ENCODE measurements at places on chromosomes 7 and 10.

DNA sequence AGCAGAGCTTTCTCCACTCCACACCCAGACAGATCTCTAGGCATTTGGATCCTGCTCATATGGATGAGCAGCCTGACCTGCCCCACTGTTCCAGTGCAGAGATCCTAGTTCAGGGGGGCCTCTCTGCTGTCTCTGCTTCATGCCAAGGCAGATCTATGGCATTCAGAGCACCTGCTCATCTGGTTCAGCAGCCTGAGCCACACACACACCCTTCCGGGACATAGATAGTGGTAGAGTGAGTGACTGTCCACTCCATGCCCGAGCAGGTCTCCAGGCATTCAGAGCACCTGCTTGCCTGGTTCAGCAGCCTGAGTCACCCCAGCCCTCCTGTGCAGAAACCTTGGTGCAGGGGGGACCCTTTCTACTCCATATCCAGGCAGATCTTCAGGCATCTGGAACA, 54.3 kb upstream of the ZNF800 start:
- peak; percentile 61 for DNase-seq

DNA sequence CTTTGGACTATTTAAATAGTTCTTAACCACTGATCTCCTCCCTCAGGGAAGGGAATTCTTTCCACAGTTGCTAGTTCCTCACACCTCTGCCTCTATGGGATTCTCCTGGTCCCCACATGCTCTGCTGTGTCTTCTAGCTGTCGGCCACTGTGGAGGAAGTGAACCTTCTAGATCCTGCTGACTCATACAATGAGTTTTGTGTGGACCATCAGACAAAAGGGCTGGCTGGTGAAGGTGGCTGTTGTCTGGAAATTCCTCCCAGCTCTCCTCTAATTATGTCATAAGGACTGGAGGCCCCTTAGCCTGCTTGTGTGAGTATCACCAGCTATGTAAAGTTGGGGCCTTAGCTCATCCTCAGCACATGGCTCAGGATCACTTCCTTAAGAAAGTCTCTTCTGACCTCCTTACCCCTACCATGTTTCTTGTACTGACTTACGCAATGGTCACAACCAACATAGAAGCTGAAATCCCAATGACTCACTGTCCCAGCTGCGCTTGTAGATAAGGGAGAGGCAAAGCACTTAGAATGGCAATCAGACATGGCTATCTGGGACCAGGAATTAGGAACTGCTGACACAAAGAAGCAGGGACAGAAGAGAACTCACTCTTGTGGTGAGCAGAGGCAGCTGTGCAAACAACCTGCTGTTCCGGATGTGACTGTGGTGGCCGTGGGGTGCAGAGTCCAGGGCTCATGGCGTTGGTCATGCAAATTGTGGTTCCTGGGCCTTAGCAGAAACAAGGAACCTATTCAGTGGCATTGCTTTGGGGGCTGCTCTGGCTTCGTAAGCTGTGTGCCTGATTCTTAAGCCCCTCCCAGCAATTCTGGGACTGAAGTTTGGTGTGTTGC, 2.5 kb upstream of the MACC1 start:
- peak; percentile 91 for DNase-seq

DNA sequence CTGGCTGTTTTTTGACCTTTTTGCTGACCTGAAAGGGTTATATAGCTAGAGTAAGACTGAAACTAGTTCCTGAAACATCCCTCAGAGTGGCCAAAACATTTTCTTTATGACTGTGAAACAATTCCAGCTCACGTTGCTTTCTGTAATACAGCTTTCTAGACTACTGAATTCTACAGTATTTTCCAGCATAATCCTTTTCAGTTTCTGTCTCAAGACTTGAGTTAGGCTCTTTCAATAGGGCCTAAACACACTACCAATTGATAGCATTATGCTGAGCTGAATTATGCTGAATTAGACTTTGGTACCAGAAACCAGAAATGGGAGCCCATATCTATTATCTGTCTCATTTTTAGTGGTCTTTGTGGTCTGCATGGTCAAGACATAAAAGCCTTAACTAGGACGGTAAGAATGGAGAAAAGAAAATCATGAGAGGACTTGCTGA, 72.6 kb downstream of the EPDR1 start:
- no peak for DNase-seq

- DNase-seq = no peak
Measured at GRCh38 chr7:151927011-151927410, 29.2 kb upstream of the GALNTL5 start.

- DNase-seq = peak; percentile 74
Measured at GRCh38 chr7:46559194-46559832, 638.2 kb upstream of the IGFBP3 start.

- peak; percentile 58 for DNase-seq
Measured at GRCh38 chr7:133704453-133704852, 422.7 kb upstream of the LRGUK start.

DNA sequence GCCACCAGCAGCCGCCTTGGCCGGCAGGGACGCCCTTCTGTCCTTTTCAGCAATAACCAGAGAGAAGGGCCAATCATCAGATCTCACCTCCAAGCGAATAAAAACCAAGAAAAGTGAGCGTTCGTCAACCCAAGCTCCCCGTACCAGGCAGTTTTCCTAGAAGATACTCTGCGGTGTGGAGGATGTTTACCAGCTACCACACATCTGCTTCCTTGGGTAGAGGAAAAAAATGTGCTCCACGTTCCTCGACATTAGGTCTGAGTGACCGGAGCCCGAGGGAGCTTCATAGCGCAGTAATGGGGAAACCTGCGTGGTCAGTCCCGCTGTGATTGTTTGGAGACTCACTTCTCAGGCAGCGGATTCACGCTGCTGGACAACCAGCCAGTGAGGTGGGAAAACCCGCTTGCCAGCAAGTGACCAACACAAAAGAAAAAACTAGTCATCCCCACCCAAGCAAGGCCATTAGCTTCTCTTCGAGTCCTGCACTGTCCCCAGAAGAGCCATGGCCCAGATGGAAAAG, 73.0 kb downstream of the ZRANB1 start:
- DNase-seq = no peak

DNA sequence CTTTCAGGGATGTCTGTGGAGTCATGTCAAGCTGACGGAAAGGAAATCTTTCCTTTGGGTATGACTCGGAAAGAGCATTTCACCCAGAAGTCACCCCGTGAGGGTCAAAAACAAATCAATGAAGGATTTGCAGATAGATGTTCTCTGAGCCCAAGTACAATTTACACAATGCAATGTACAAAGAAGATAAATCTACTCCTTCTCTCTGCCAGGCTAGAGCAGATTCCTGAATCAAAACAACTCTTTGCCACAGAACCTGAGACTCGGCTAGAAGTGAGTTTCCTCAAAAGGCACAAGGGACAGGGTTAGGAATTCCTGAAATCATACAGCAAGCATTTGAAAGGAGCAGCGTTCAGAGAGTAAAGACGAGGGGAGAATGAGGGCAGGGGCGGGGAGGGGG, 34.0 kb upstream of the CALN1 start:
- DNase-seq = no peak

GRCh38 chr7:71627651-71628050, 495.7 kb downstream of the GALNT17 start:
- no peak for DNase-seq

DNA sequence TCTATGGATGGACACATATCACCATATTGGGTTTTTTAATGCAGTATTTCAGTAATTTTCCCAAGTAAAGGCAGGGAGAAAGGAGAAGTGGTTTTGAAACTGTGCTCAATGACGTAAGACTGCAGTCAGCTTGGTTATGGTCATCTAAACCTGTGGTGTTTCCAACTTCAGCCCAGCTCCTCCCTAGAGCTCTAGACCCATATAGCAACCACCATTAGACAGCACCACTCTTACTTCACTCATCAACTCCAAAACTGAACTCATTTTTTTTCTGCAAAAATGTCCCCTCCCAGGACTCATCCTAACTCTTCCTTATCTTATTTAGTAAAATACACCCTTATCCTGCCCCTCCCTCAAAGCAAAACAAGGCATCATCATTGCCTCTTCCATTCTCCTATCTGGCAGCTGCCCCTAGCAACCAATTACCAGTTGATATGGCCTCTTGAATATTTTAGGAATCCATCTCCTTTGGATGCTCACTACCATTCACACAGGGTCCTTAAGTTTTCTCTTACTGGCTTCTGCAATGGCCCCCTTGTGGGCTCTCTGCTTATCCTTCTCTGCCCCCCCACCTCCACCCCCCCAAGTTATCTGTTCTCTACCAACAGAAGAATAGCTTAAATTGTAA, 1.5 kb upstream of the RALA start:
- no peak for DNase-seq

DNA sequence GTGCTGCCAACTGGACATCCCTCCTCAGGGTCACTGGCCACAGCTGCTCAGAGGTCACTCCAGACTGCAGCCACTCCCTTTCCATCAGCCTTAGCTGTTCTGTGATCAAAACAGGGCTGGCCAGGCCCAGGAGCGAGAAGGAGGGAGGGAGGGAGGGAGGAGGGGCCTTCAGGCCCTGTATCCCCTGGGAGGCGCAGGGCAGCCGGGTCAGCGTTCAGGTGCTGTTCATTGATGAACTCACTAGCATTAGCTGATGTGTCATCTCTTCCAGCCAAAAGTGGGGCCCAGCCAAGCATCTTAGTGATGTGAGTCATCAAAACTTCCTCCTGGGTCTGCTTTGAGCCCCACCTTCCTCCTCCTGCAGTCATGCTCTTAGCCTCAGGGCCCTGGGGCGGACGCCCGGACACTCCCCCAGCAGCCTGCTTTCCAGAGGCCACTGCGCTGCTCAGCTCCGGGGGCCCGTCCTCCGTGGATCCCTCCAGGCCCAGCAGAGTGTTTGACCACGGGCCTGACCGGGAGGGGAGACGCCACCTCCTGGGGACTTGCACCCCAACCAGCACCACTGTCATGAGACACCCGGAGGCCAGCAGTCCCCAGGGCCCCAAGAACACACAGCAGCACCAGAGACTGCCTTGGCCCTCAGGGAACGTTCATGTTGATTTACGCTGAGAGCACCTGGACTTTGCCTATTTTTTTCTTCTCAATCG, 149.2 kb downstream of the PRKAG2 start:
- peak; percentile 97 for DNase-seq

DNA sequence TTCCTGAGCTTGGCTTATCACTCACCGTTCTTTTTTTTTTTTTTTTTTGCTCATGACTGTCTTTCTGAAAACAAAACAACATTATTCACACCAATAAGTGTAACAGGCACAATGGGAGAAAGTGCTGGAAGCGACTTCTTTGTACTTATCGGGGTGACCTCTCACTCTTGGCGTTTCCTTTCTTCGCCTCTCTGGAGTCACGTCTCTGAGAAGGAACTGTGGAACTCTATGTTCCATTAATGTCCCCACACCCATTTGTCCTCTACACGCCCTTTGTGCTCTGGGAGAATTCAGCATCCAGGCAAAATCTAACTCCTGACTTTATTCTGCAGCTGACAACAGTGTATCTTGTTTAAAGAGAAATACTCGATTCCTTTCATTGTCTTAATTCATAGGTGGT, 70.8 kb upstream of the FAM204A start:
- DNase-seq = no peak

DNA sequence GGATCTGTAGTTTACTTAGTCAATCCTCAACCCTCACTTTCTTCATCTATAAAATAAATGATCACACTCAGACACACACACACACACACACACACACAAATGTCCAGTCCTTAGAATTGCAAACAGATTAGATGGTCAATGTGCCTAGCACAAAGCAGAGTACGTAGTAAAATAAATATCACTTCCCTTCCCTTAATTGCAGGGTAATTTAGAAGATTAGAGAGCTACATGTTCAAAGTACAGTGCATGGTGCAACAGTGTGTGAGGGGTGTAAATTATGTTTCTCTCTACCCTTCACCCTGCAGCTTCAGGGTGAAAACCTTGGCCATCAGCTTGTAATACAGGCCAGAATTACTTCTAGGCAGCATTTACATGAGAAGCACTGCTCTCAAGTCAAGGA, 187.0 kb upstream of the GHITM start:
- no peak for DNase-seq

DNA sequence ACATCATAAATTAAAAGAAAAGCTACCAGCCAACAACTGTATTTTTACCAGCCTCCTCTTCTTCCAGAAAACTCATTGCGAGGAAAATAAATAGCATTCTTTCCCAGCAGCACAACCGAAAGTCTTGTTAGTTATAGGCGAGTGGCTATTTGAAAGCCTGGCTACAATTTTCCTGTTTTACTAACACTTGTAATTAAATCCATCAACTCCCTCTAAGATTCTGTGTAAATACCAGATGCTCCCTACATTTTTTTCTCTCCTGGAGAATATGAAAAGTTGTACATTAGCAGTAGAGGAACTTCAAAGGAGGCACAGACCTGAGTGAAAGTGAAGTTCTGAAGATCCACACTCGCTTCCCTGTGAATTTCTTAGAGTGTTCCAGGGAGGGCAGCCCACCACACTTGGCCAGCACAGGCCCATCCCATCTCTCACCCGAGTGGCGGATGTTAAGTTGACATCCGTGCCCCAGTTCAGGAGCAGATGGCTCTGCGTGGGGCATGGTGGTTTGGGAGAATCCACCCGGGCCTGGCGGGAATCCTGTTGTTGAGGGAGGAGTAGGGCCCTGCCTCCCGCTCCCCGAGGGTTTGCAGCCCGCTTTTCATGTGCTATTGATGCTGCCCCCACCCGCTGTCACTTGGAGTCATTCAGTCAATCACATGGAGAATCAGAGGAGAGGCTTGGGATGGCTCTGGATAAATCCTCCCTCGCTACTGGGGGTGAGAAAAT, 451.0 kb upstream of the GALNT17 start:
- no peak for DNase-seq

DNA sequence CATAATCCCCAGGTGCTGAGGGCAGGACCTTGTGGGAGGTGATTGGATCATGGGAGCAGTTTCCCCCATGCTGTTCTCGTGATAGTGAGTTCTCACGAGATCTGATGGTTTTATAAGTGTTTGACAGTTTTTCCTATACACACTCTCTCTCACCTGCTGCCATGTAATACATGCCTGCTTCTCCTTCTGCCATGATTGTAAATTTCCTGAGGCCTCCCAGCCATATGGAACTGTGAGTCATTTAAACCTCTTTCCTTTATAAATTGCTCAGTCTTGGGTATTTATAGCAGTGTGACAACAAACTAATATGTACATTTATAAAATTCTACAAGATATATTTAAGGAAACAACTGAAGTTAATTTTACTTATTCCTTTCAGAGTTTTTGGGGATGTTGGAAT, 170.8 kb upstream of the BET1 start:
- no peak for DNase-seq

GRCh38 chr7:29038463-29038862, 80.3 kb upstream of the TRIL start:
- DNase-seq = peak; percentile 7

- DNase-seq = no peak
Measured at GRCh38 chr7:21947056-21947455, 1.4 kb upstream of the CDCA7L start.

GRCh38 chr7:116579835-116580234, 55.0 kb downstream of the CAV1 start:
- DNase-seq = no peak

GRCh38 chr7:158299607-158300006, 288.0 kb downstream of the PTPRN2 start:
- DNase-seq = no peak

DNA sequence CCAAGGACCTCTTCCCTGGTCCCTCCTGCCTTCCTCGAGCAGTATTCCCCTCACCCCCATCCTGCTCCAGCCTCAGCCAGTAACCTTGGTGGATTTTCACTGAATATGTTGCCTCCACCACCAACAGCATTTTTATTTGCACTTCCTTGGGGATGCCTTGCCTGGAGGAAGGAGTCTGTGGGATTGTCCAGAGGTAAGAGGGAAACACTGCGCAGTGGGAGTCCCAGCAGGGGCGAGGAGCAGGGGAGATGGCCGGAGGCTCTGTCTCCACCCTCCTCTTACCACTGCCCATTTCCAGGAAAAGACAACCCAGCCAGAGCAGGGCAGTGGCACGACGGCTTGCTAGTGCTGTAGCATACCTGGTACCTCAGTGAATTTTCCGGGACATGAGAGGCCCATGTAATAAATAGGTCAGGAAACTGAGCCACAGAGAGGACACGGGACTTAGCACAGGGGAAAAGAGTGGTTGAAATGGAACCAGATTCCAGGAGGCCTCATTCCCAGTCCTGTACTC, 388.2 kb upstream of the PODXL start:
- no peak for DNase-seq
